ENCODE measurements at places on chromosomes 4 and X.
A peak's percentile ranks its signal among the peaks of the same experiment; 100 is the strongest.

GRCh38 chr4:124993838-124994237 is 281.3 kb upstream of the ANKRD50 start:
- no peak for DNase-seq
- H3K4me1 ChIP-seq = no peaks in the 10 kb centered on the region
- H3K36me3 ChIP-seq = no peaks in the 10 kb centered on the region
- no peak overlapping the region for H3K4me3 ChIP-seq
- H3K27me3 ChIP-seq = no peaks in the 10 kb centered on the region

- H3K27ac ChIP-seq = peak overlapping the region; percentile 70
- H3K27me3 ChIP-seq = no peaks in the 10 kb centered on the region
- H3K4me3 ChIP-seq = peak overlapping the region; percentile 43
- H3K4me1 ChIP-seq = peaks cover 75% of the 10 kb centered on the region
- peaks cover 11% of the 10 kb centered on the region for H3K36me3 ChIP-seq
Observed at GRCh38 chr4:48746608-48747362, 33.3 kb downstream of the FRYL start.

DNA sequence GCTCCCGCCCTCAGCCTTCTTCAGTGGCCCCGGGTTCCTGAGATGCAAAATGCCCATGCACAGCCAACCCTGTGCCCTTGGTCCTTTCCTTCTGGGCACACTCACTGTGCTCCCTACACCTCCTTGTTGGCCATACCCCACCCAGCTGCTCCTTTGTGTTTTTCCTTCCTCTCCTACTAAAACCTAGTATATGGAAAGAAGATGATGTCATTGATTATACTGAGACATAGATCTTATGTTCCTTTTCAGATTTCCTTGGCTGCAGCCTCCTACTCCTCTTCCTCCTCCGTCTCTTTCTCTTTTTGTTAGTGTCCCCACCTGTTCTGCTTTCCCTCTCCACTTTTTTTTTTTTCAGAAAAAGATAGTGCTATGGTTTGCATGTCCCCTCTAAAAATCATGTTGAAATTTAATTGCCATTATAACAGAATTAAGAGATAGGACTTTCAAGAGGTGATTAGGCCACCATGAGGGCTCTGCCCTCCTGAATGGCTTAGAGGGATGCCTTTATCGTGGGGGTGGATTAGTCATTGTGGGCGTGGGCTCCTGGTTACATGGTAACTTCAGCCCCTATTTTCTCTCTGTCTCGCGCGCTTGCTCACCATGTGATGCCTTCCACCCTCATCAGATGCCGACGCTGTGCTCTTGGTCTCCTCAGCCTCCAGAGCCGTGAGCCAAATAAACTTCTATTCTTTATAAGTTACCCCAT is 254.9 kb upstream of the GATB start:
- DNase-seq = no peak
- H3K27ac ChIP-seq = no peak overlapping the region
- peaks cover 27% of the 10 kb centered on the region for H3K4me1 ChIP-seq
- no peak overlapping the region for H3K4me3 ChIP-seq
- H3K36me3 ChIP-seq = no peaks in the 10 kb centered on the region

GRCh38 chr4:38574559-38575333 is 89.3 kb upstream of the KLF3 start:
- no peaks in the 10 kb centered on the region for H3K36me3 ChIP-seq
- no peak for DNase-seq
- H3K27me3 ChIP-seq = no peaks in the 10 kb centered on the region

DNA sequence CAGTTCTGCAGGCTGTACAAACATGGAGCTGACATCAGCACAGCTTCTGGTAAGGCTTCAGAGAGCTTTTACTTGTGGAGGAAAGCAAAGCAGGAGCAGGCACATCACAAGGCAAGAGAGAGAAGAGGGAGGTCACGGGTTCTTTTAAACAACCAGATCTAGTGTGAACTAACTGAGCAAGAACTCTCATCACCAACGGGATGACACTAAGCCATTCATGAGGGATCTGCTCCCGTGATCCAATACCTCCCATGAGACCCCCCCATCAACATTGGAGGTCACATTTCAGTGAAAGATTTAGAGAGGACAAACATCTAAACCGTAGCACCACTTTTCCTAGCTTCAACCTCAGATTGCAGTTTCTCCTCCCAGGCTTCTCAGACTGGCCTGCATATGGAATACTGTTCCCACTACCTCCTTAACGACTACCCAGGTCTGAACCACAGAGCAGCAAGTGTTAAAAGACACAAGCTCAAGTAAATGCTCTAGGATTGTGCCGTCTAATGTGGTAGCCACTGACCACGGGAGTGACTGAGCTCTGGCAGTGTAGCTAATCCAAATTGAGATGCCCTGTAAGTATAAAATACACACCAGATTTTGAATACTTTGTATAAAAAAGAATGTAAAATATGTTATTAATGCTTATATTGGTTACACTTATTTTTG is 192.7 kb downstream of the PTTG2 start:
- H3K36me3 ChIP-seq = no peaks in the 10 kb centered on the region
- no peak for DNase-seq
- H3K4me1 ChIP-seq = peaks cover 21% of the 10 kb centered on the region
- no peak overlapping the region for H3K27ac ChIP-seq

DNA sequence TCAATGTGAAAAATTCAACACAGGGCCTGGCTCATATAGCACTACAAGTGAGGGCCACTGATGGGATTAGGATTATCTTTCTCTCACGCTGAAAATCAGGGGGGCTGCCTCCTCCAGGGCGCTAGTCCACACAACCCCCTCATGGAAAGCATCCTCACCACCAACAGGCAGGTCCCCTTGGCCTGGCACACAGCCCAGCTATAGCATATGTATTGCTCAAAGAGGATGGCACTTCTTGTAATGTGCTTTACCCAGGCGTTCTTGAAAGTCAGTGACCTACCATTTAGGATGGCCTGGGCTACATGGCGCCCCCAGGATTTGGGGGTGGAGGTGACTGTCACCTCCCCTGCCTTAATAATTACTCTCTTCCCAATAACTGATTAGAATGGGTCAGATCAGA is 71.0 kb upstream of the LSM6 start:
- no peak overlapping the region for H3K27ac ChIP-seq
- H3K4me1 ChIP-seq = no peaks in the 10 kb centered on the region
- H3K36me3 ChIP-seq = no peaks in the 10 kb centered on the region
- no peak overlapping the region for H3K4me3 ChIP-seq
- H3K27me3 ChIP-seq = peaks cover 11% of the 10 kb centered on the region

DNA sequence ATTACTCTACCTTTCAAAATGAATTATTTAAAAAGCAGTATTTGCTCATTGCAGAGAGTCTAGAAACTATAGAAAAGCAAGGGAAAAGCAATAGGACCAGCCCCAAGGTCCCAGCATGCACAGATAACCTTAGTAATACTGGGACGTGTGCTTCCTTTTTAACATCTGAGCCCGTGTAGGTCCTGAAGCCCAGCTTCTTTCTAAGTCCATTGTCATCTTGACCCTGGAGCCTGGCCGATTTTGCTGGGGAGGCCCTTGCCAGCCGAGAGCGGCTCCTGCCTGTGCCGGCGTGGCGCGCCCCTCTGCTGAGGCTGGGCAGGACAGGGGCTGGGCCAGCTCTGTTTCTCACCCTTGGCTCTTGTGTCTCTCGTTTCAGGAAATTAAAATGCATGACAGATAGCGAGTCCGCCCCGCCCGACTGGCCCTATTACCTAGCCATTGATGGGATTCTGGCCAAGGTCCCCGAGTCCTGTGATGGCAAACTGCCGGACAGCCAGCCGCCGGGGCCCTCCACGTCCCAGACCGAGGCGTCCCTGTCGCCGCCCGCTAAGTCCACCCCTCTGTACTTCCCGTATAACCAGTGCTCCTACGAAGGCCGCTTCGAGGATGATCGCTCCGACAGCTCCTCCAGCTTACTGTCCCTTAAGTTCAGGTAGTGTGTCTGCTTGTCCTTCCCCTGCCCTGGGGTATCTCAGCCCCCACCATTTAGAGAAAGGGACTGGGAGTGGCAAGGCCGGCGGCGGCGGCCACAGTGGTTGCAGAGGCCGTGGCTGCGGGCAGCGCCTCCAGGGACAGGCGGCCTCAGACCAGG is 4.1 kb downstream of the MSANTD1 start:
- DNase-seq = no peak
- no peaks in the 10 kb centered on the region for H3K36me3 ChIP-seq
- H3K4me1 ChIP-seq = no peaks in the 10 kb centered on the region
- H3K4me3 ChIP-seq = no peak overlapping the region
- H3K27ac ChIP-seq = no peak overlapping the region

- no peak for DNase-seq
- no peak overlapping the region for H3K27ac ChIP-seq
- H3K27me3 ChIP-seq = no peaks in the 10 kb centered on the region
- no peaks in the 10 kb centered on the region for H3K4me1 ChIP-seq
- no peaks in the 10 kb centered on the region for H3K36me3 ChIP-seq
Observed at GRCh38 chr4:186920992-186921391, 197.3 kb upstream of the FAT1 start.

GRCh38 chrX:128460835-128461234 is 408.6 kb upstream of the ACTRT1 start:
- H3K4me3 ChIP-seq = no peak overlapping the region
- no peaks in the 10 kb centered on the region for H3K36me3 ChIP-seq
- no peak for DNase-seq
- no peak overlapping the region for H3K27ac ChIP-seq
- no peaks in the 10 kb centered on the region for H3K4me1 ChIP-seq
- no peaks in the 10 kb centered on the region for H3K27me3 ChIP-seq

DNA sequence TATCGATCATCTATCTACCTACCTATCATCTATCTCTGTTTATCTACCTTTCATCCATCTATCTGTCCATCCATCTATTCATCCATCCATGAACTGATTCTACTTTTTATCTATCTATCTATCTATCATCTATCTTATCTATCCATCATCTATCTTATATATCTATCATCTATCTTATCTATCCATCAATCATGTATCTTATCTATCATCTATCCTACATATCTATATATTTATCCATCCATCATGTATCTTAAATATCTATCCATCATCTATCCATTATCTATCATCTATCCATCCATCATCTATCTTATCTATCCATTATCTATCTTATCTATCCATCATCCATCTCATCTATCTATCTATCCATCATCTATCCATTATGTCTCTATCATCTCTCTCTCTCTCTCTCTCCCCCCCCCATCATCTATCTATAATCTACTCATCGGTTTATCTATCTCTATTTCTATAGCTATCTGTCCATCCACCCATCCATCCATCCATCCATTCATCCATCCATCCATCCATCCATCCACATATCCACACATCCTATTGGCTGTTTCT is 20.9 kb downstream of the ARSD start:
- no peaks in the 10 kb centered on the region for H3K4me1 ChIP-seq
- no peak overlapping the region for H3K27ac ChIP-seq
- no peak overlapping the region for H3K4me3 ChIP-seq
- peaks cover 2% of the 10 kb centered on the region for H3K36me3 ChIP-seq

DNA sequence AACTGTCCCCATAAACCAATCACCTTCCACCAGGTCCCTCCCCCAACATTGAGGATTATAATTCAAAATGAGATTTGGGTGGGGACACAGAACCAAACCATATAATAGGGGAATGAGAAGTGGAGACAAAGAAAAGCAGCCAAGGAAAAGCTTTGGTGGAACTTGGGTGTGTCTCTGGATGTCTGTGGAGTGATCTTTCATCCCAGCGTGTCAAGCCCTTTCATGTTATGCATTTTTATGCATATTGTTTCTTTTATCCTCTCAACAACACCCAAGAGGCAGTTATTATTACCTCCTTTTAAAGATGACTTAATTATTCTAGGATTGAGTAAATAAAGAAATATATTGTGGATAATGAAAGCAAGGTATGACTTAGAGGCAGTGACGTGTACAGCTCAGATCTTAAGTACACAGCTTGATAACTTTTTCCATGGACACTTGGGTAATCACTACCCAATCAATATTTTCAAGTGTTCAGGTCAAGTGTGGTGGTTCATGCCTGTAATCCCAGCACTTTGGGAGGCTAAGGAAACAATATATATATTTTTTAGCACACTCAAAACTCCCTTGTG is 42.6 kb upstream of the HOPX start:
- no peaks in the 10 kb centered on the region for H3K36me3 ChIP-seq
- no peak for DNase-seq
- no peak overlapping the region for H3K4me3 ChIP-seq
- H3K4me1 ChIP-seq = peaks cover 13% of the 10 kb centered on the region
- H3K27ac ChIP-seq = peak overlapping the region; percentile 46

GRCh38 chrX:68273887-68274286 is 159.4 kb downstream of the OPHN1 start:
- no peaks in the 10 kb centered on the region for H3K27me3 ChIP-seq
- no peak overlapping the region for H3K4me3 ChIP-seq
- no peak overlapping the region for H3K27ac ChIP-seq

GRCh38 chr4:162874748-162875147 is 291.9 kb downstream of the NAF1 start:
- no peaks in the 10 kb centered on the region for H3K4me1 ChIP-seq
- no peaks in the 10 kb centered on the region for H3K36me3 ChIP-seq
- H3K4me3 ChIP-seq = no peak overlapping the region

GRCh38 chrX:152865232-152865920 is 32.5 kb upstream of the ZNF185 start:
- H3K4me1 ChIP-seq = no peaks in the 10 kb centered on the region
- DNase-seq = no peak
- H3K4me3 ChIP-seq = no peak overlapping the region
- peaks cover 7% of the 10 kb centered on the region for H3K36me3 ChIP-seq
- H3K27ac ChIP-seq = no peak overlapping the region

- H3K4me1 ChIP-seq = peaks cover 6% of the 10 kb centered on the region
- no peaks in the 10 kb centered on the region for H3K36me3 ChIP-seq
- no peaks in the 10 kb centered on the region for H3K27me3 ChIP-seq
- DNase-seq = peak; percentile 73
- peak overlapping the region; percentile 68 for H3K27ac ChIP-seq
Observed at GRCh38 chrX:41377624-41378023, 43.7 kb downstream of the DDX3X start.
